Cardiac fibroblast (primary cell): ENCODE measurements at places on chromosomes 16 and 17.
A peak's percentile ranks its signal among the peaks of the same experiment; 100 is the strongest.

GRCh38 chr17:75764711-75765421 is at the start of gene GALK1:
Gene GALK1 (minus strand): TSS chr17:75765192. CDS start chr17:75765136, 56 bp downstream.
- DNase-seq: peak; percentile 74

GRCh38 chr16:66609139-66609510 is 4.6 kb downstream of the CMTM3 start:
- no peak for DNase-seq

DNA sequence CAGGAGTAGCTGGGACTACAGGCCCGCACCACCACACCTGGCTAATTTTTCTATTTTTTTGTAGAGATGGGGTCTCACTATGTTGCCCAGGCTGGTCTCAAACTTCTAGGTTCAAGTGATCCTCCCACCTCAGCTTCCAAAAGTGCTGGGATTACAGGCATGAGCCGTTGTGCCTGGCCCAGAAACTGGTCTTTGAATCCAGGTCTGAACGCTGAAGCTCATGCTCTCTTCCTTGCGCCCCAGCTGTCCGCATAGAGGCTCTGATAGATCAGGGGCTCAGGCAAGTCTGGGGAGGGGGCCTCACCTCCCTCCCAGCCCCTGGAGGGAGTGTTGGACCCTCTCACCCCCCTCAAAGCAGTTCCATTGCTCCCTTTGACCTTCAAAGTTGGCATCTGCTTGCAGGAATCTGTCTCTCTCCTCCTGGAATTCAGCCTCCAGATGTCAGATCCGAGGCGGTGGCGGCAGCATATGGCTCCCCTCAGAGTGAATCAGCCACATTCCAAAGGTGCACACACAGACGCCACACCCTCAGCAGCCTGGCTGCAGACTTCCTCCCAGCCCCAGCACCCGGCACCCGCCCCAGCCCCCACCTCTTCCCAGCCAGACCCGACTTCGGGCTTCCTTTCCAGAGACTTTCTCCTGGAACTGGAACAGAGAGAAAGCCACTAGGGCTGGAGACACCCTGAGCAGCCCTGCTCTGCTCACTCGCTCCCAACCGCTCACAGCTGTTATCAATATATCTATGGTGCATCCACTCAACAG is 16.9 kb upstream of the GLIS2 start:
- DNase-seq: peak; percentile 92

GRCh38 chr16:6605490-6605889 is 727.2 kb upstream of the RBFOX1 start:
- DNase-seq: no peak

GRCh38 chr17:42112552-42113176 is at the start of gene DHX58:
Gene DHX58 (minus strand): TSS chr17:42112714. CDS start chr17:42111892, 822 bp downstream.
- DNase-seq: peak; percentile 84

DNA sequence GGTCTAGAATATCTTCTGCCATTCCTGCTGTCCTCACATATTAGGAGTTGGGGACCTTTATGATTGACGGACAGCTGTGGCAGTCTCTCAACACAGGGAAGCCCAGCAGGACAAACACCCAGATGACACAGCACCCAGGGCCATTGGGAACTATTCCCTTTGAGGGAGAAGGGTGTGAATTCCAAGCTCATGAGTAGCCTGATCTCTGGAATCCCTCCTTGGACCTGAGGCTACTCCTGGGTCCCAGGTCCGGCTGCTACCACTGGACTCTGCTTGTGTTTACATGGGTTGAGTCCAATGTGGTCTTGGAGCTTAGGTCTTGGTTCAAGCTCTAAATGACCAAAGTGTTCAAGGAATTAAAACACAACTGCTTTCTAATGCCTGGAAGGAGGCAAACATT is 78.9 kb downstream of the SLC6A2 start:
- DNase-seq: no peak

DNA sequence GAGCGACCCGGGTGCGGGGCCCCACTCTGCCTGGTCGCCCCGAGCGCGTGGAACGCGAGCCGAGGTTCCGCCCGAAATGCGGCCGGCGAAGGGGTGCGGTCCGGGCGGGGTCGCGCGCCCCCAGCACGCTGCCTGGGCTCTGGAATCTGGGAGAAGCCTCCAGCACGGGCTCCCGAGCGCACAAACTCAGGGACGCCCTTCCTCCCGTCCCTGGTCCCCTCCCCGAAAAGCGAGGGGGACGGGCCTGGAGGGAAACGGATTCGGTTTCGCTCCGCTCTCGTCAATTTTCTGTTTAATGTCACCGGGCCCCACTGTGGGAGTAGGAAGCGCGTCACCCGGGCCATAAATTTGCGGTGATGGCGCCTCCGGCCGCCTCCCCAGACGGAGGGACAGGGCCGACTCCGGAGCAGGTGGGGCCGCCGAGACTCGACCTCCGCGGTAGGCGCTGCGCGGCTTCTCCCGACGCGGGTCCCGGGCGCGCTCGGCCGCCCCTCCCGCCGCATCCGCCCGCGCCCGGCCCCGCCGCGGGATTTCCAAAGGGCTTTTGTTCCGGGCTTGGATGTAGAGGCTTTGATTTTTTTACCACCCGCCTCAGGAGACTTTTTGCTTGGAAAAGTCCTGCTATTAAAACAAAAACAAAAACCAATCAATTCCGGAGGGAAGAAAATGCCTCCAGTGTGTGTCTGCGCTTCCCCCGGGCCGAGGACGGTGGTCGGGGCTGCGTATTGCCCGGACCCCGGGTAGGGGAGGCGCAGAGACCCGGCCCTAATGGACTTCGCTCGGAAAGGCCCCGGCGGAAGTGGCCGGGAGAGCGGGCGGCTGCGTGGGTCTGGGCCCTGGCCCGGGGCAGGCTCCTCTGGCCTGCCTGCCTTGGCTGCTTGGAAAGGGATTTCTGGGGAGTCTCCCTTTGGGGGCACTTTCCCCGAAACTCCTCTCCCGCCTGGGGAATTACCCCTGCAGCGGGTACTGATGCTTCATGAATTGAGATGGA is 7.9 kb upstream of the BAHCC1 start:
- DNase-seq: peak; percentile 70

DNA sequence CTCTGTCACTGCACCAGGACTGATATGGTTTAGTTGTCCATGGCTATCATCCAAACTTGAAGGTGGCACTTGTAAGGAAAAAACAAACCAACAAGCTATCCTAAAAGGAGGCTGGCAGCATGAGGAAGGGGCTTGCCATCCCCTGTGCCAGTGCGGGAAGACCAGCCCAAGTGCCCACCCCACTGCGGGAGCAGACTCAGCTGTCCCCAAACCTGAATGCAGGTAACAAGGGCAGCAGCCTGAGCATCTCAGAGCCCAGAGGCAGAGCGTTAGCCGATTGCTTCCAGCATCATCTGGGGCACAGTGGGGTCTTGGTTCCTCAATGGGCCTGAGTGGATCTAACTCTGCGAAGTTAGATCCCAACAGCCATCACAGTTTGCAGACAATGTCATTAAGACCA is 29.2 kb upstream of the C16orf78 start:
- DNase-seq: no peak

DNA sequence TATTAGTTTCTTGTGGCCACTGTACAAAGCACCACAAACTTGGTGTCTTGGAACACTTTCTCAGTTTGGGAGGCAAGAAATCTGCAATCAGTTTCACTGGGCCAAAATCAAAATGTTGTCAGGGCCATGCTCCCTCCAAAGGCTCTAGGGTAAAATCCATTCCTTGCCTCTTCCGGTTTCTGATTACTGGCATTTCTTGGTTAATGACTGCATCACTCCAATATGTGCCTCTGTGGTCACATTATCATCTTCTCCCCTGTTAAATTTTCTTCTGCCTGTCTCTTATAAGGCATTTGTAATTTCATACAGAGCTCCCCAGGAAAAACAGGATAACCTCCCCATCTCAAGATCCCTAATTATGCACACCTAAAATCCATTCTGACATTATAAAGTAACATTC is 34.8 kb downstream of the ZNF287 start:
- DNase-seq: no peak

DNA sequence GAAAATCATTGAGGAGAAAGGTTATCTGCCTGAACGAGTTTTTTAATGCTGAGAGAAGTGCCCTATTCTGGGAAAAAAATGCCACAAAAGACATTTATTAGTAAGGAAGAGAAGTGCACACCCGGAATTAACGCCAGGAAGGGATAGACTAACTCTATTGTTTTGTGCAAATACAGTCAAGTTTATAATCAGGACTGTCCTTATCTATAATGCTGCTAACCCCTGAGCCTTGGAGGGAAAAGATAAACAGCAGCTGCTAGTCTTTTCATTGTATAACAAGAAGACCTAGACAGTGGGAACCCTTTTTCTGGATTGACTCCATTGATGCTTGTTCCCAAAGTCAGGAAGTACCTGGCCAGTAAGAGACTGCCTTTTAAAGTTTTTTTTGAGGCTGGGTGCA is 26.5 kb downstream of the BCAS3 start:
- no peak for DNase-seq

- no peak for DNase-seq
Observed at GRCh38 chr17:17852930-17853329, 16.1 kb upstream of the SREBF1 start.
